Endothelial cell (in vitro differentiated cells): ENCODE measurements at places on chromosomes 5 and 9.
A peak's percentile ranks its signal among the peaks of the same experiment; 100 is the strongest.

GRCh38 chr9:110320651-110321445 lies 16.8 kb downstream of the TXNDC8 start:
- DNase-seq = peak; percentile 18

DNA sequence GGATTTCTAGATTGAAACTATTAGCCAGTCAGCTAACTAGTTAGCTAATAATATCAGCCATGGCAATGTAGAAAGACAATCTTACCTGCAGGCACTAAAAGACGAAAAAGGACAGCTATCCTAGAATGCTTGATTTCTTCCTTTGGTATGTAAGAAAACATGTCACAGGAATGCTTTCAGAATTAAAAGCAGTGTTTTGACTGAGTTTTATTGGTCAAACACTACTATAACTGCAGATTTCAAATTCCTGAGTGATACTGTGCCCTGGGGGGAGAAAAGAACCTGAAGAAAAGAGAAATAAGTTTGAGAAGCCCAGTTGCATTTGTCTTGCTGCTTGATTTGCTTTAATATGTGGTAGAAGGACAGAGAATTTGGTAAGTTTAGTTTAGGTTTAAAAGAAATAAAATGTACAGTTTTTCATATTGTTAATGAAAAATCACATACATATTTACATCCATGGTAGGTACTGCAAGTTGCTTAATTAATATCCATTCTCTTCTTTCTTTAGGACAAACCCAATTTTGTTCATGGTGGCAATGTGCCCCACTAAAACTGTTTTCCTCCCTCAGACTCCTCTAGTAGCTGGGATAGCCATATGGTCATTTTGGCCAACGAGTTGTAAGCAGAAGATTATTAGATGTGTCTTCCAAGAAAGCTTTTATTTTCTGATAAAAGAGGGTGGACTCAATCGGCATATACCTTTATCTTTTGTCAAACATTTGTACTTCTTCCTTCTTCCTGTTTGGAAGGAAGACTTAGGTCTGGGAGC lies 4.3 kb upstream of the FAM169A start:
- no peak for DNase-seq

DNA sequence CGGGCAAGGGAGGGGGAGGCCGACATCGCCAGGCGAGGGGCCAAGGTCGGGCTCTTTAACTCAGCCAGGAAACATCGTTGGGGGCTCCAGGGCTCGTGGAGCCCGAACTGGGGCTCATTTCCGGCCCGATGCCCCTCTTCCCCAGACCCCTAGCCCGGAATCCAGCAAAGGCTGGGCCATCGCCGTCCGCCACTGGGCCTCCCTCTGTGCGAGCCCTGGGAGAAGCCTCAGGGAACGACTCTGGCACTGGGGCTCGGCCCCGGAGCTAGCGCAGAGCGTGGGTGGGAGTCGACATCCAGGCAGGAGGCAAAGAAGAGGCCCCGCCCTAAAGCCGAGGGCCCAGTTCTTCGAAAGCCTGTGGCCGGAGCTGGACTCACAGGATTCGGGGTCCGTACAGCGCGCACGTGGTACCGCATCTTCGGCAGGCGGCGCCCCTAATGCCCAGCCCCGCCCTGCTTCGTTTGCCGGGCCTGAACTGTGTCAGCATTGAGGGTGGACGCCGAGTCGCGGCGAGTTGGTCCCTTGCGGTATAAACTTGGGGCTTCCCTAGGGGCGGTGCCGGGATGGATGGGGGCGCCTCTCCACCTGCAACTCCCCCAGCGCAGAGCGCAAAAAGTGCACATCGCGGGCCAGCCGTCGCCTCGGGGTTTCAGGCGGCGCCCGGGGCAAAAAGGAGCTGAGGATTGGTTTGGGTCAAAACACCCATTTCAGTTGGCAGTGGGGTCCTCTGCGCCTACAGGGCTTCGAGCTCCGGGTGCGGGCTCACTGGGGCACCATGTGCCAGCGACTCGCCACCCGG lies 3.6 kb upstream of the PAX5 start:
- DNase-seq = peak; percentile 33

GRCh38 chr9:38313421-38313820 lies 79.1 kb upstream of the ALDH1B1 start:
- no peak for DNase-seq

DNA sequence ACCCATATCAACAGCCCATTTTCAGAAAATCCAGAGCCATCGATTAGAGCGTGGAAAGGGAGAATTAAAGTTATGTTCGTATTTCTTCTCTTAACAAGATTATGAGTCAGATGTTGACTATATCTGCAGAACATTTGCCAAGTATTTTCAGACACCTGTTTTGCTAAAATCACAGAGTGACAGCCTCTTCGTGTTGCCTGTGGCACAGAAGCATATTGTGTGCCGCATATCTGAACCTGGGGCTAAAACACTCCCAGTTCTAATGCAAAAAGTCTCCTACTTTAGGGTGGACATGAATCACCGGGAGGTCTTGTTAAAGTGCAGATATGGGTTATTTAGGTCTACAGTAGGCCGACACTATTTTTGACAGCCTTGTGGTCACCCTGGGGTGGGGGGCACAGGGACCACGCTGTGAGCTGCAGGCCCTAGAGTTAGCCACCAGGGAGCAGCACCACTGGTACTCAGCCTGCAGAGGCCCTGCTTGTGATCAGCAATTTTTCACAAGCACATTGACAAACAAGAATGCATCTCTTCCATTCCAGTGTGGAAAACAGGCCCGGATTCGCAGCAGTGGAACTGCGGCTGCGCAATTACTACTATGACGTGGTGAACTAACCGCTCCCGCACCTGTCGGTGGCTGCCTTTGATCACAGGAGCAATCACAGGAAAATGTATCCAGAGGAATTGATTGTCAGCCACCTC lies 93.5 kb downstream of the SYK start:
- DNase-seq = peak; percentile 47

GRCh38 chr5:158979749-158980521 lies 119.8 kb downstream of the EBF1 start:
- peak; percentile 9 for DNase-seq
